Right atrium auricular region (tissue), 2 donors: ENCODE measurements at places on chromosomes 4 and X. TPM values are rescaled to one million over a fixed set of nuclear protein-coding genes. Genes with fewer than 3 reads are reported as not detected.

SMIM31 gene
- total RNA-seq: not detected

CORIN gene
- total RNA-seq: 180 TPM

RIBC1 gene
- total RNA-seq: 0.86 TPM

SSX4 gene
- not detected for total RNA-seq

CYTL1 gene
- total RNA-seq: not detected

CXCL11 gene
- total RNA-seq: not detected

MAGEA2B gene
- total RNA-seq: not detected

GRCh38 chrX:47991263-47992094 lies 12.3 kb downstream of the ZNF182 start:
- peaks cover 7% of the 10 kb centered on the region for H3K36me3 ChIP-seq
- H3K27me3 ChIP-seq: no peaks in the 10 kb centered on the region
- no peak overlapping the region for H3K4me3 ChIP-seq
- DNase-seq: no peak
- H3K4me1 ChIP-seq: no peaks in the 10 kb centered on the region

- DNase-seq: no peak
- H3K27me3 ChIP-seq: no peaks in the 10 kb centered on the region
- H3K36me3 ChIP-seq: peaks cover 52% of the 10 kb centered on the region
- no peak overlapping the region for H3K27ac ChIP-seq
- peaks cover 41% of the 10 kb centered on the region for H3K4me1 ChIP-seq
Measured at GRCh38 chr4:38046727-38047489, 86.7 kb downstream of the PTTG2 start.

GRCh38 chrX:18017411-18017810 lies 156.3 kb upstream of the RAI2 start:
- H3K27me3 ChIP-seq: no peaks in the 10 kb centered on the region
- no peak for DNase-seq

- no peaks in the 10 kb centered on the region for H3K27me3 ChIP-seq
- H3K36me3 ChIP-seq: no peaks in the 10 kb centered on the region
- DNase-seq: no peak
- no peak overlapping the region for H3K4me3 ChIP-seq
- no peak overlapping the region for H3K27ac ChIP-seq
Measured at GRCh38 chr4:15291122-15291521, 136.7 kb upstream of the C1QTNF7 start.

DNA sequence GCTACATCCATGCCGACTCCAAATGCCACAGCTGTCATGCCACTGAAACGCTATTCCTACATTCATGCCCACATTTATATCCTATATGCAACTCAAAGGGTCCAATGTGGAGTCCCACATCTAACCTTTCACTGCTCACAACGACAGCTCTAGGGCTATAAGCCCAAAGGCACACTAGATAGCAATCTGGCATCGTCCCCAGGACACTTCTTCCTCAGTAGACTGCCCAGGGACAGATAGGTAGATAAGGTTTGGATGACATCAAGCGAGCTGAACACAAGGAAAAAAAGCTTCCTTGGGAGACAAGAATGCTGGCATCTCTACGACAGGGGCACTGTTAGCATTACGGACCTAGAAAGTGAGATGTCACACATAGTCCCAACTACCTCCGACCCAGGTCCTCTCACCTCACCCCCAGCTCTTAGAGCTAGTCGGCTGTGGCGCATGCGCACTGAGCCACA lies 685 bp downstream of the RAB9B start:
- no peak for DNase-seq
- peak overlapping the region; percentile 52 for H3K4me3 ChIP-seq
- peak overlapping the region; percentile 89 for H3K27ac ChIP-seq
- no peaks in the 10 kb centered on the region for H3K4me1 ChIP-seq
- no peaks in the 10 kb centered on the region for H3K36me3 ChIP-seq

- no peak for DNase-seq
- no peaks in the 10 kb centered on the region for H3K4me1 ChIP-seq
- no peaks in the 10 kb centered on the region for H3K27me3 ChIP-seq
- H3K4me3 ChIP-seq: no peak overlapping the region
Measured at GRCh38 chr4:83331956-83332355, 2.7 kb downstream of the HPSE start.

GRCh38 chr4:4842476-4843441 lies 16.7 kb upstream of the MSX1 start:
- H3K4me3 ChIP-seq: no peak overlapping the region
- H3K27me3 ChIP-seq: no peaks in the 10 kb centered on the region
- H3K36me3 ChIP-seq: no peaks in the 10 kb centered on the region
